ENCODE measurements at places on chromosomes 1 and 21.

DNA sequence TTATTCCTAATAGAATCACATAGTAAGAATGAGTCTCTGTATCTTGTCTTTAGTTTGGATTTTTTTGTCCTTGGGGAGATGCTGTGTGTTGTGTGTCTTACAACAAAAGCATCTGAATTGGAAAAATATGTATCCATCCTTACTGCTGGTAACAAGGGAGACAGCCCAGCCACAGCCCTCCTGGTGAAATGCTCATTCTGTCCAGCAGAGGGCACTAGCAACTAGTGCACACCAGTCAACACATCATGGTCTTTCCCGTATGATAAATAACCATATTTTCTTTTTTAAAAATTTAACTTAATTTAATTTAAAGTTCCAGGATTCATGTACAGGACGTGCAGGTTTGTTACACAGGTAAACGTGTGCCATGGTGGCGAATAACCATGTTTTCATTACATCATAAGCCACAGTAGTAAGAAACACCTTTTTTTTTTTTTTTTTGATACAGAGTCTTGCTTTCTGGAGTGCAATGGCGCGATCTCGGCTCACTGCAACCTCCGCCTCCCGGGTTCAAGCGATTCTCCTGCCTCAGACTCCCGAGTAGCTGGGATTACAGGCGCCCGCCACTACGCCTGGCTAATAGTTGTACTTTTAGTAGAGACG lies 245.1 kb downstream of the PTBP2 start:
- peak; percentile 0 for DNase-seq

DNA sequence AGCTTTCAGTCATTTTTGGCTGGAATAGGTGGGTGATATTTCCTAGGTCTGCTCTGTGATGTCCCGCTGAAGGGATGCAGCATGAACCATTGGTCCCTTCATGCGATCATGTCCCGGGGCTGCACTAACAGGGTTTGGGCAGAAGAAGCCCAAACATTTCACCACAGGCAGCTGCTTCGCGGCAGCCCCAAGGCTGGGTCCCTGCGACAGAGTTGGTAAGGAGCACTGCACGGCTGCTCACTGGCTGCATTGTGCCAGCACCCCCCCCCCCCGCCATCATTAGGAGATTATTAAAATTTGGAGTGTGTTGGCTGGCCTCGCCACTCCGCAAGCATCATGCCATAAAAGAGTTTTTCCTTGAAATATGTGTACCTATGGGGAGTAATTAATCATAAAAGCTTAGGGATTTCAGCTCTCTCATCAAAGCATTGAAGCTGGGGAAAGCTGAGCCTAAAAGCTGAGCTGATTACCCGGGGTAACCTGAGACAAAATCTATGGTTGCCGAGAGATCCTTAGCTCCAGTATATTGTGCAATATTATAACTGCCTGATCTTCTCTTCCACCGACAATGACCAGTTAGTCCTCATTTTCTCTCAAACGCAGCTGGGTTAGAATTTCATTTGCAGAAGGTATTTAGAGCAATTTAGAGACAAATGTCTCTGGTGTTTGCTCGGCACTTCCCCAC lies 62.5 kb downstream of the PEX14 start:
- DNase-seq = no peak

DNA sequence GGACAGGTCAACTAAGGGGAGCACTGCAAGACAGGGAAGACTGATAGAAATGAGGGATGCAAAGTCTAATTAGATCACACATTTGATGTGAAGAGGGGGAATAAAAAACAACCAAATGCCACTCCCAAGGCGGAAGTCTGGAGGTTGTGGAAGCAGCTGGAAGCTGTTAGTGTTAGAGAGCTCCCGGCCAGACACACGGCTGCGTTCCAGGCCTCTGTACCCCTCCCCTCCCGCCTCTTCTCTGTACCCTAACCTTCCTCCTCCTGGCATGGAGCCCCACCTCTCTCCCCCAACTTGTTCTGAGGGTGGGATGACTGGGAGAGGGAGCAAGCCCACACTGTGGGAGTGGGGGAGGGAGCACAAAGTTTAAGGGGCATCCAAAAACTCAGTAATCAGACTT lies 67.0 kb downstream of the PLEKHA6 start:
- no peak for DNase-seq

DNA sequence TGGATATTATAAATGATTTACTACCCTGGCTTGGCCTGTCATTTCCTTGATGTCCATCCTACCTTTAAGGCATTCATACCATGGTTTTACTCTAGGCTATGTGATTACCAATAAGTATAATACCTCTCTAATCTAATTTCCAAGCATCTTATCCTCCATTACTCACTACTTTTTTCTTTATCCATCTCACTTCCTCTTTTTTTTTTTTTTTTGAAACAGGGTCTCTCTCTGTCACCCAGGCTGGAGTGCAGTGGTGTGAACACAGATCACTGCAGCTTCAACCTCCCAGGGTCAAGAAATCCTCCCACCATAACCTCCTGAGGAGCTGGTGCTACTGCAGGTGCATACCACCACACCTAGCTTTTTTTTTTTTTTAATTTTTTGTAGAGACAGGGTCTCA lies 39.9 kb downstream of the INKA2 start:
- DNase-seq = no peak

GRCh38 chr1:2439369-2439768 lies 27.0 kb upstream of the PEX10 start:
- DNase-seq = no peak

- DNase-seq = no peak
Measured at GRCh38 chr21:43951911-43952703, 60.0 kb upstream of the TRAPPC10 start.

- DNase-seq = no peak
Measured at GRCh38 chr1:13770743-13771142, 70.8 kb downstream of the PRDM2 start.

- no peak for DNase-seq
Measured at GRCh38 chr1:205137901-205138300, 16.1 kb upstream of the RBBP5 start.

- DNase-seq = no peak
Measured at GRCh38 chr1:167477986-167478385, 40.3 kb downstream of the CD247 start.

- DNase-seq = peak; percentile 23
Measured at GRCh38 chr1:160830321-160831153, 32.1 kb downstream of the CD244 start.

GRCh38 chr1:116403496-116404136 lies 30.6 kb downstream of the ATP1A1 start:
- no peak for DNase-seq

- DNase-seq = no peak
Measured at GRCh38 chr1:237983496-237983895, 92.8 kb upstream of the ZP4 start.

Measured in GM12892 (cell line).